ENCODE measurements at places on chromosomes 7 and 10.

DNA sequence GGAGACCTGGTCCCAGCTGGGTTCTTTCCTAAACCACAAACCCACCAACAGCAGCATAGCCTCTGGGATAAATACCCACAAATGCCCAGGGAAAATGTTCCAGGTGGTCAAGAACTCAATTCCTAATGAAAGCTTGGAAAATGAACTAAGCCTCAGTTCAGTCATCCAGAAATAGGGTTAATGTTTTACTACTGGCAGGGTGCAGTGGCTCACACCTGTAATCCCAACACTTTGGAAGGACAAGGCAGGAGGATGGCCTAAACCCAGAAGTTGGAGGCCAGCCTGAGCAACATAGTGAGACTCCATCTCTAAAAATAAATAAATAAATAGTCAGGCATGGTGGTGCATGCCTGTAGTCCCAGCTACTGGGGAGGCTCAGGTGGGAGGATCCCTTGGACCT is 82.2 kb downstream of the SVOPL start:
- no peaks in the 10 kb centered on the region for H3K36me3 ChIP-seq
- H3K4me3 ChIP-seq = no peak overlapping the region
- DNase-seq = no peak

DNA sequence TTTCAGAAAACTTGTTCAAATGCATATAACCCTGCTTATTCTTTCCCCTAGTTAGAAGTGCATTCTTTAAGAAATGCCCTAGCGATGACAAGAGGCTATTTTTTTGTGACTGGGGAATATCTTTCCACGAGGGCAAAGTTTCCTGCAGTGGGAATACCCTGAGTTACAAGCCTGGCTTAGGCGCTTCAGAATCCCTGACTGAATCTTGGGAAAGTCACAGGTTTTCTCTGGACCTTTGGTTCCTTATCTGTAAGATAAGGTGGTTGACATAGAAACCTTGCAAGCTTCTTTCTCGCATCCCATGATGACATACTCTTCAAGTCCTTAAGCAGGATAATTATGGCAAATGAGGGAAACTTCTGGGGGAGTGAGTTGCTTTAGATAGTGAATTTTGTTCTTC is 80.5 kb upstream of the FZD8 start:
- H3K27me3 ChIP-seq = peaks cover 7% of the 10 kb centered on the region
- H3K27ac ChIP-seq = no peak overlapping the region
- no peaks in the 10 kb centered on the region for H3K4me1 ChIP-seq
- DNase-seq = no peak
- no peaks in the 10 kb centered on the region for H3K36me3 ChIP-seq
- H3K4me3 ChIP-seq = no peak overlapping the region

DNA sequence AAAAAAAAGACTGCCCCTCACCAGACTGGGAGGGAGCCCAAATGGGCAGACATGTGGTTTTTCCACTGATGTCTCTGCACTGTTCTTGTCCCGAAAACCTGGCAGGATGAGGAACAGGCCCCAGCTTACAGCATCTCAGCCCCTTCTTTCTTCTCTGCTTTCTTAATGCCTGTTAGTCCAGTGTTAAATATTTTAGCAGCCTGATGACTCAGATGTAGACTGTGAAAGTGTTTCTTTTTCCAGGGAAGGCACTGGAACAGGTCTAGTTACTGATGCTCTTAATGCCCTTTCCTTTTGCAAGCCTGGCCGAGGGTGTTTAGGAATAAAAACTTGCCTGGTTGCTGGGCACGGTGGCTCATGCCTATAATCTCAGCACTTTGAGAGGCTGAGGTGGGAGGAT is 107.7 kb downstream of the TACC2 start:
- no peak for DNase-seq
- H3K36me3 ChIP-seq = no peaks in the 10 kb centered on the region
- H3K27ac ChIP-seq = no peak overlapping the region
- H3K4me3 ChIP-seq = no peak overlapping the region

DNA sequence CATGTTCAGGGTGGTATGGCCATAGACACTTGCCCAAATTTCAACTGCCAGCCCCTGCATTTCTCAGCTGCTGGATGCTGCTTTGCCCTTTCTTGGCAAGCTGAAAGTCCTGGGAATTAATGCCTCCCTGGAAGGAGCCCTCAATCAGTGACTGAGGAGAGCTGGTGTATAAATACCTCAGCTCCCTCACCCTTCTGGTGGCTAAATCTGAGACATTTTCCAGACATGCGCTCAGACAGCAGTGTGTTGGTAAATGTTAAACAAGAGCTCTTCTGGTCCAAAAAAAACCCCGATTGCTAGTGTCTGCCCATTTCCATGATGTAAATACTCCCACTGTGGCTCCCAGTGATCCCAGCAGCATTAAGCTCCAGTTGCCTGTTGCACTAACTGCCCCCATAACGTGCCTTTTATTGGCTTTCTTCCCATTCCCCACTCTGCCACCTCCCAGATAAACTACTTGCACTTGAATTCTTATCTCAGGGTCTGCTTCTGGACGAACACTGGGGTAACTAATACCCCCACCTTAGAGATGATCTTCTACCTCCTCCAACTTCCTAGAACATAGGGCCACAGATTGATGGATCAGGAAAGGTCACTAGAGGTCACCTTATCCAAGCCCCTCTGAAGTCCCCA is 6.7 kb upstream of the MYH16 start:
- no peaks in the 10 kb centered on the region for H3K36me3 ChIP-seq
- H3K27me3 ChIP-seq = no peaks in the 10 kb centered on the region
- H3K27ac ChIP-seq = no peak overlapping the region
- H3K4me1 ChIP-seq = no peaks in the 10 kb centered on the region

DNA sequence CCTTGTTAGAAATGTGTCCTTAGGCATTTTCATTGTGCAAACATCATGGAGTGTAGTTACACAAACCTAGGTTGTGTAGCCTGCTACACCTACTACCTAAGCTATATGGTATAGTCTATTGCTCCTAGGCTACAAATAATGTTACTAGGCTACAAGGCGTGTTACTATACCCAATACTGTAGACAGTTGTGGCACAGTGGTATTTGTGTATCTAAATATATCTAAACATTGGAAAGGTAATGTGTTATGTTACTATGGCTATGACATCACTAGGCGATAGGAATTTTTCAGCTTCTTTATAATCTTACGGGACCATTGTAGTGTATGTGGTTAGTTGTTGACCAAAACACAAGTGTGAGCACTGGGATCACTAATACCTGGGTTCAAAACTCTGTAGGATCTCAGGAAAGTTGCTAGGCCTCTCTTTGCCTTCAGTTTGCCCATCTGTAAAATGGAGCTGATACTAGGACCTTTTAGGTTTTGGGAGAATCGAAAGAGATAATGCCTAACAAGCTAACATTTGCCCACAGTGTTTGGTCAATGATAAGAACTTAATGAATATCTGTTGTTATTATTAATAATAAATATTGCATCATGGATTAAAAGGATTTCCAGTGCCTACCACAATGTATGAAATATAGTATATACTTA is 2.7 kb downstream of the BICC1 start:
- H3K4me1 ChIP-seq = no peaks in the 10 kb centered on the region
- no peak overlapping the region for H3K4me3 ChIP-seq
- no peak overlapping the region for H3K27ac ChIP-seq
- H3K27me3 ChIP-seq = no peaks in the 10 kb centered on the region

GRCh38 chr10:29470355-29470705 is 164.4 kb downstream of the SVIL start:
- no peak overlapping the region for H3K4me3 ChIP-seq
- DNase-seq = peak; percentile 16
- H3K27ac ChIP-seq = no peak overlapping the region

DNA sequence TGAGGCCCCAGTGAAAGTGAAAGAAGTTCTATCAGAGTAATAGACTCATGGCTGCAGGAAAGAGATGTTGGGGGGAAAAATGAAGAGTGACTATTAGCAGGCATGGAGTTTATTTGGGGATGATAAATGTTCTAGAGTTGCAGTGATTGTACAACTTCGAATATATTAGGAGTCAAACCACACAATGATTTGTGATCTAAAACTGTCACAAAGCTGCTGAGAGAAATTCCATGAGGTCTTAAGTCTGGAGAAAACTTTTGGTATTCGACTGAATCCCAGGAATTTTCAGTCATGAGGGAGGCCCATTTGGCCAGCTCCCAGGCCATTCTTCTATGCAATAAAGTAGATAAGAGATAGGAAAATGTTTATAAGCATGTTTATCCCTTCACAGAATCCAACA is 55.9 kb upstream of the UNC5B start:
- H3K27ac ChIP-seq = no peak overlapping the region
- H3K27me3 ChIP-seq = no peaks in the 10 kb centered on the region
- H3K4me3 ChIP-seq = no peak overlapping the region
- H3K4me1 ChIP-seq = no peaks in the 10 kb centered on the region
- DNase-seq = no peak
- H3K36me3 ChIP-seq = no peaks in the 10 kb centered on the region

GRCh38 chr7:8357536-8357935 is 75.9 kb upstream of the NXPH1 start:
- no peak overlapping the region for H3K27ac ChIP-seq
- DNase-seq = no peak
- H3K27me3 ChIP-seq = peaks cover 3% of the 10 kb centered on the region

DNA sequence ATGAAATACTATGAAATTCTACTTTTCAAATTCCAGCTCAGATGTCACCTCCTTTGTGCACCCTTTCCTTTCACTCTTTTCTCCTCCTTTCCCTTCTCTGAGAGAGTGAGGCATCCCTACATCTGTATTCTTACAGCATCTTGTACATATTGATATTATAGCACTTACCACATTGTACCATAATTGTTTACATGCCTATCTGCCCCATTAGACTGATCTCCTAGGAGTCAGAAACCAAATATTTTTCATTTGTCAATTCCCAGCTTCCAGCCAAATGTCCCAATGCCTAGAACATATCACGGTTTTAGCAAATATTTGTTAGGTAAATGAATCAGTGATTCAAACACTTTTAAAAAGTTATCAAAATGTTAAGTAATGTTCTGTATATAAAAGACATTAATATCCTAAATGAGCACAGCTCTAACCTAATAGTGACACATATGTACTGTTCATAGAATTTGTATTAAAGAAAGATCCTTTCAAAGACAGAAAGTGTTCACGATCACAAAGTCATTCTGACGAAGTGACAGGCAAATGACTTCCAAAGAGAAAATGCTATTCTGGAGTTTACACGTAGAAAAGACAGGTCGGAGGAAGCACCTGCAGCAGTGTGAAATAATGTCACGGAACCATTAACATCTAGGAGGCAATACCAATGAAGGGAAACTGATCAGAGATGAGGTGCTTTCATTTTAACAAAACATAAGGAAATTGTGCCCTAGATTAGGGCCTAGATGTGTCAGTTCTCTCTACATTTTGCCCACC is 774.2 kb downstream of the MAGI2 start:
- no peaks in the 10 kb centered on the region for H3K27me3 ChIP-seq
- no peak overlapping the region for H3K27ac ChIP-seq
- DNase-seq = no peak

DNA sequence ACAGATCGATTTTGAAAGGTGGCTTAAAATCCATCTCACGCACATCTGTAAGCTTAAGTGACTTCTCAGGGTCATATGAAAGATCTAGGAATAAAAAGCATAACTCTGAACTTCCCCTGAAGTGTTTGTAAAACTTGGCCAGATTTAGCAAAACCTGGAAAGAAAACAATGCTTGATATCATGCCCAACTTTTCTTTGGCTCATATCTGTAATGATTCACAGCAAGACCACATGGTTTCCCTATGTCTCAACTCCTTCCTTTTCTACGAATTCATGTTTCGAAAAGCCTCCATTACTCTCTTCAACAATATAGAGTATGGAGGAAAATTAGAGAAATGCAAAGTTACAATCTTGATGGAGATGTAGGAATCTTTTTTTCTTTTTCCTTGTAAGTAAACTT is 20.1 kb upstream of the CABCOCO1 start:
- no peak overlapping the region for H3K4me3 ChIP-seq
- no peaks in the 10 kb centered on the region for H3K27me3 ChIP-seq
- DNase-seq = no peak
- no peak overlapping the region for H3K27ac ChIP-seq

DNA sequence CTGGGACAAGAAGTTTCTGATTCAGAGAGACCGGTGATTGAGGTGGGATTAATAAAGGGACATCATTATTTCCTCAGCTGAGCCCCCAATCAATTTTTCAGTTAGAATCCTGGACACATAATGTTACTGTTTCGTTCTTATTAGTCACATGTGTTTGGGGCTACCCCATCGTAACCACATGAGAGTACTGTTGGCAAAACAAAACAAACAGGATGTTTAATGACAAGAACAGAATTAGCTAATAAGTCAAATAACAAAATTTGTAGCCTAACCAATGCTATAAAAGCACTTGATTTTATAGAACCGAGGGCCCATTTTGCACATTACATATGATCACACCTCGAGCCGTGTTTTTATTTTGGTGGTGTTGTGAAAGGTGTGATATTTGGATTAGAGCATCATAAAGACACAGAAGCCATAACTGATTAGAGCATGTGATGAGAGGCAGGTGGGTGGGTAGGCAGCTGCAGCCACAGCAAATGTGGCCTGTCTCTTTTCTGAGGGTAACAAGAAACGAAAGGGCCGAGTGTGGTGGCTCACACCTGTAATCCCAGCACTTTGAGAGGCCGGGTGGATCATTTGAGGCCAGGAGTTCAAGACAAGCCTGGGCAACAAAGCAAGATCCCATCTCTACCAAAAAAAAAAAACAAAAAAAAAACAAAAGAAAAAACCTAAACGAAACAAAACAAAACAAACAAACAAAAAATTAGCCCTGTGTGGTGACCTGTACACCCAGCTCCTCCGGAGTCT is 1.8 kb upstream of the VWC2 start:
- no peak for DNase-seq
- no peak overlapping the region for H3K4me3 ChIP-seq
- H3K4me1 ChIP-seq = no peaks in the 10 kb centered on the region
- no peak overlapping the region for H3K27ac ChIP-seq
- no peaks in the 10 kb centered on the region for H3K36me3 ChIP-seq

DNA sequence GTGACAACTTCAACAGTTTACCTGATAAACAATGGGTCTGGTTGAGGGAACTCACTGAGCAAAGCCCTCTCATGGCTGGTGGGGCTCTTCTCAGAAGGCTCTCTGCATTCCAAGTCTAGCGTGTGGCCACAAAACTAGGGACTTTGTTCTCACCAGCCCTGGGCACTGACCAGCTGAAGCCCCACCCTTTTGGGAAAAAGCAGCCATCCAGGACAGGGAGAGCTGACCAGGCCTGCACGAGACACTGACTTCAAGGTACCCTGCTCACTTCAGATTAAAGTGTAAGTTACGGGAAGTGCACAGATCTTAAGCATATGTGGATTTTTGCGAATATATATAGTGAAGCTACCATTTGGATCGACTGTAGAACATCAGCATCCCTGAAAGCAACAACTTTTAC is 67.4 kb upstream of the LRRC4 start:
- no peak for DNase-seq
- no peaks in the 10 kb centered on the region for H3K27me3 ChIP-seq
- H3K36me3 ChIP-seq = peaks cover 16% of the 10 kb centered on the region

DNA sequence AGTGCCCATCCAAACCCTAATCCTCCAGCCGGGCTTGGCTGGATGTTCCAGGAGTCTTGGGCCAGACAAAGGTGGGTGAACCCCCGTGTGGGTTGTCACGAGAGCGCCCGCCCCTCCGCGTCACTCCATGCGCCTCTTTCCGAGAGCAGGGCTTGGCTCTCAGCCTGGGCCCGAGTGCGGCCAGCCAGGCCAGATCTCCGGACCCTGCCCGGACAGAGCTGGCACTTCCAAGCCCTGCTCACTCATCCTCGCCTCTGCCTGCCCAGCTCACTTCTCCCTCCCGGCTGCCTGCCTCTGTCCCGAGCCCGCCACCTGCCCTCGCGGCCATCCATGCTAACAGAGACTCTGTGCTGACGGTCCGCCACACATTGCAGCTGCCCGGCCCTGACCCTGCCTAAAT is 34.6 kb downstream of the AGAP3 start:
- no peaks in the 10 kb centered on the region for H3K27me3 ChIP-seq
- peaks cover 32% of the 10 kb centered on the region for H3K4me1 ChIP-seq
- peaks cover 21% of the 10 kb centered on the region for H3K36me3 ChIP-seq
- no peak for DNase-seq
- no peak overlapping the region for H3K4me3 ChIP-seq

Measured in DND-41 (cell line).